ENCODE measurements at places on chromosomes 2 and 18.

GRCh38 chr2:71882949-71883472 lies 264.7 kb downstream of the CYP26B1 start:
- no peak for DNase-seq

DNA sequence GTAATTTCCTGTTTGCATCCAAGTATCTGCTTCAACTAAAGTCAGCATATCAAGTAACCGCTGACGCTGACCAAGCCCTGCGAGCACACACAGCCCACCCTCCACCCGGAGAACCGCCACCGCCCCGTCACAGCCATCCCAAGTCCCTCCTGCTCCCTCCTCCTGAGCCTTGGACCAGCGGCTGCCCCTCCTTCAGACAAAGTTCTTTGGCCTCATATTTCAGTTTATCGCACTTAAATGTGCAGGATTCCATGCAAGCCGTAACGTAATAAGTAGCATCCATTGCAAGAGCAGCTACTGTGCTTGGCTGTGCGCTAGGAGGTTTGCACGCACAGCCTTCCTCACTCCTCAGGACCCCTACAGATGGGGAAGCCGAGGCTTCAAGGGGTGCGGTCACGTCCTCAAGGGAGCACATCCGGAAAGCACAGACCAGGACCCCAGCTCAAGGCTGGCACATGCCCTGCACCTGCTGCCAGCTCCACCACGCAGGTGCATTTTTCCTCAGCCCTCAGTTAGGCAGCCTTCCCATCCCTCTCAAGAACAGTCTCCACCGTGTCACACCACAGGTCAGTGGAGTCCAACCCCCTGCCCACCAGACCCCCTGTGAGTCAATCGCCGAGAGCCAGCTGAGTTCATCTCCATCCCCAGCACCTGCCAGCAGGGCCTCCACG lies 17.1 kb downstream of the PXDN start:
- no peak for DNase-seq

DNA sequence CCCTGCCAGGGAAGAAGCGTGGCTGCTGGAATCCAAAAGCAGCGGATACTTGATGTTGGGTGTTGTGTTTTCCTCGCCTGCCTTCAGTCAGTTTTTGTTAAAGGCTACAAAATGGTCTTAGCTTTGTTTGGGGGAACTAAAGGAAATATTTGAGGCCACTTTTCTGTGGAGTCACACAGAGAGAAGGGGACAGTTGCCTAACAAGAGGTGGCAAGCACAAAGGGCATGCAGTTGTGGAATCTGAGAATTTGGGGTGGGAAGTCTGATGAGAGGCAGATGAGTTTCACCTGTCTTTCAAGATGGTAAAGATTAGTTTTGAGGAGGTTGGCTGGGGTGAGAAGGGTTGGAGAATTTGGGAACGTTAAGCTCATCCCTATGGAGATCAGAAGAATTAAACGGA lies 2.9 kb downstream of the MALT1 start:
- no peak for DNase-seq

- DNase-seq: no peak
Observed at GRCh38 chr2:168773719-168774521, 28.5 kb upstream of the NOSTRIN start.

DNA sequence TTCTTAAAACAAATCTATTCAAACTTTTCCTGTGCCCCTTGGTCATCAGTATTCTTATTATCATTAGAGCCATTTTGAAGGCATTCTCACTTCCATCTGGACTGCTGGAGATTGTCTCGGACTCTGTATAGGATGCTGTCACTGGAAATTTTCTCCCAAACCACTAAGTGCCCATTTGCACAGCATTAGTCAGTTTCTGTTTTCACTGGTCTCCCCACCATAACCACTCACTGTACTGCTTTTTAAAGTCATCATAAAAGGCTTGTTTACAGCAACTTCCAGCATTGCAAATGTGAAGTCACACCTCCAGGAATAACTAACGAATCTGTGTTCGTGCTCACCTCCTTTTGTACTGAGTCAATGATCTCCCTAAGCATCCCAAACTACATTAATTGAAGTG lies 150.9 kb upstream of the SERTAD2 start:
- no peak for DNase-seq

- DNase-seq: no peak
Observed at GRCh38 chr18:51164761-51165281, 32.7 kb downstream of the MEX3C start.

DNA sequence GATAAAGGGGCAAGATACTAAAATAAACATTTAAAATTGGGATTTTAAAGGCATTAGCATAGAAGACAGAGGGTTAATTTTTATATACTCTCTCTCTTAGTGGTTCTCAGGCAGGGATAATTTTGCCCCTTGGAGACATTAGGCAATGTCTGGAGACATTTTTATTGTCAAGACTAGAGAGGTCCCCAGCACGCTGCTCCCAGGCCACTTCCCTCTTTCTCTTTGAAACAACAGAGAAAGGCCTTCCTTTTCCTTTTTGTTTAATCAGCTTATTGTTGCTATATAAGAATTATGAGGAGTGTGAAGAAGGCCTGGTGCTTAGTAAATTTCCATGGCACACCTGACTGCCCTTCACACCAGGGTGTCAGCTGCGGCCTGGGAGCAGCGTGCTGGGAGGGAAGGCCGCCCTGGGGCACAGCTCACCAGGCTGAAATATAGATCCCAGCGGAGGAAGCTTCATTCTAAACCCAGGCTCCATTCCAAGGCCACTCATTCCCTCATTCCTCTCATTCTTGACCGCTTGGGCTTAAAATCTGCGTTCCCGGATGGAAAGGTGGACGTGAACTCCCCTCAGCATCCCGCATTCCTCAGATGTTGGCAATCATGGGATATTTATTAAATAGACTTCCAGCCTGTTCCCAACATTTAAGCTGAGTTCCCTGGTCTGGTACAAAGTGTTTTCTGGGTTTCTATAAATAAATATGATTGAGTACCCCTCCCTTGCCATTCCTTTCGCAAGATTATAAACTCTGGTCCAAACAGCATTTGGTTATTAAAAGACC lies 22.5 kb downstream of the SLC14A2 start:
- no peak for DNase-seq

GRCh38 chr18:74148543-74149070 lies 284 bp downstream of the TIMM21 start:
- DNase-seq: no peak

GRCh38 chr2:144944546-144945220 lies 424.8 kb upstream of the ZEB2 start:
- DNase-seq: no peak

Data from activated T-cell treated with anti-CD3 and anti-CD28 coated beads for 1 hour (primary cell).